ENCODE measurements at places on chromosomes 2 and 18.
A peak's percentile ranks its signal among the peaks of the same experiment; 100 is the strongest.

DNA sequence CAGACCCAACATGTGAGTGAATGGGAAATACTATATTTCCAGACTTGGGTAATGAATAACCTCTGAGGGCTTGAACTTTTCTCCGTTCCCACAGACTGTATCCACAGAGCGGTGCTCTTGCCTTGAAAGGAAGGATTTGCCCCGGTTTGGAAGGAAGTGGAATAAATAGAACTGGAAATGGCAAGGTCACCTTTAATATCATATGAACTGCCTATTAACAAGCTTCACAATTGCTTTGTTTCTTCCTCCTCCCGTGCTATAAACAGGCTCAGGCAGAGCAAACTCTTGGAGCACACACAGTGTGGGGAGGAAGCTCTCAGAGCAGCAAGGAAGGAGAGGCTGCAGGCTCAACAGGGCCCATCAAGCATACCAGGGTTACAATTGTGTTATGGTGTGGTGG is 28.5 kb upstream of the DARS1 start:
- no peaks in the 10 kb centered on the region for H3K27me3 ChIP-seq
- H3K36me3 ChIP-seq, result no peaks in the 10 kb centered on the region
- no peak overlapping the region for H3K4me3 ChIP-seq
- peaks cover 37% of the 10 kb centered on the region for H3K4me1 ChIP-seq
- DNase-seq, result no peak
- H3K27ac ChIP-seq, result no peak overlapping the region

- peaks cover 53% of the 10 kb centered on the region for H3K4me1 ChIP-seq
- peaks cover 31% of the 10 kb centered on the region for H3K27me3 ChIP-seq
- DNase-seq, result peak; percentile 40
- H3K36me3 ChIP-seq, result peaks cover 60% of the 10 kb centered on the region
- H3K27ac ChIP-seq, result peak overlapping the region; percentile 94
- peak overlapping the region; percentile 91 for H3K4me3 ChIP-seq
Observed at GRCh38 chr2:156331572-156332283, 793 bp downstream of the NR4A2 start.

DNA sequence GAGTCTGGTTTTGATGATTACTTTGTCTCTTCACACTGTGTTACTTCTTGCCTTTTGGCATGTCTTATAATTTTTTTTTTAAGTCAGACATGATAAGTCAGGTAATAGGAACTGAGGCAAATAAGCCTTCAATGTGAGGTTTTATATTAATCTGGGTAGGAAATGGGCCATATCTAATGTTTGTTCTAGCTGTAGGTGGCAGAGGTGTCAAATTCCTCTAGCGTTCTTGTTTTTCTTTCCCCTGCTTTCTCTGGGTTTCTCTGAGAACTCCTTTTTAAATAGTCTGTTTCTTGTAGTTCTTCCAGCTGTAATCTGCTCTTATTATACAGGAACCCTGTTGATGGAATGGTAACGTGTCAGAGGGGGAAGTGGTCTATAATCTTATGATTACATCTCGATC is 5.7 kb downstream of the SP140 start:
- H3K4me3 ChIP-seq, result peak overlapping the region; percentile 92
- H3K27me3 ChIP-seq, result no peaks in the 10 kb centered on the region
- peaks cover 71% of the 10 kb centered on the region for H3K36me3 ChIP-seq
- no peak for DNase-seq

DNA sequence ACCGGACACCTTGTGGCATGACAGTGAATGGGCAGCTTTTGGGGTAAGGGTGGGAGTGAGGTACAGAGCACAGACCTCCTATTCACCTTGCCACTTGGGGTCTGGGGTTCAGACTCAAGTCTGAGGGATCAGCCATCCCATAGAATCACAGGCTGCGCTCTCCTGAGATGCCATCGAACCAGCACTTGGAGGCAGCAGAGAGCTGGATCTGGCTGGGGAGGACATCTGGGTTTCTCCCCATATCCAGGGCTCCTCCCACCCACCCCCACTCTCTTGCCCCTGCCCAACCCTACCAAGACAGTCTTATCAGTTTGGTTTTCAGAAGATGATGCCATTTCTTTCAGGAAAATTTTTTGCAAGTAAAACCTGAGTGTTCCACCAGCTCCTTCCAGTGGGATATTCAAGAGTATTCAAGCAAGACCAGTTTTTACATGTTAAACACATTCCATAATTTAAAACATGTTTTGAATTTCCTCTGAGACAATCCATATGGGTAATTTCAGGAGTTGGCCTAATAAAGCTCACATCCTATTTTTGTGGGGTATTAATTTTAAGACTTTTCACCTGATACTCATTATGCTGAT is 29.2 kb upstream of the TEX44 start:
- peaks cover under 1% of the 10 kb centered on the region for H3K4me1 ChIP-seq
- DNase-seq, result no peak
- no peak overlapping the region for H3K4me3 ChIP-seq
- no peak overlapping the region for H3K27ac ChIP-seq

- peaks cover 4% of the 10 kb centered on the region for H3K27me3 ChIP-seq
- no peaks in the 10 kb centered on the region for H3K4me1 ChIP-seq
- no peak for DNase-seq
- no peak overlapping the region for H3K4me3 ChIP-seq
- H3K36me3 ChIP-seq, result no peaks in the 10 kb centered on the region
Observed at GRCh38 chr18:486929-487740, 13.4 kb downstream of the COLEC12 start.

DNA sequence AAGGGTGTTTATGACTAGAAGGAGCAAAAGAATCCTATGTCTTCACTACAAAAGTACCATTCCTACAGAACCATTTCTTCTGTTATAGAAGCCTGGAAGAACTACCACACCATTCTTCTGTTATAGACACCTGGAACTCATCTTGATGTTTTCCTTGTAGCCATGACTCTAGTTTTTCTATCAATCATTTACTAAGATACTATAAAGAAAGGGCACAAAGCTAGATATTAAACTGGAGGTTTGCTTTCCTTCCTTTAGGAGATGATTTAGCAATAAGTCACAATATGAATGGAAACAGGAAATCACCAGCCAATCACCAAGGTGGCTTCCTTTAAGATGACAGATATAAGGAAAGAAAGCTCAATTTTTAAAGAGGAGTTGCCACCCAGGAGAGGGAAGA is 100.3 kb upstream of the NEUROD1 start:
- no peaks in the 10 kb centered on the region for H3K36me3 ChIP-seq
- H3K4me1 ChIP-seq, result no peaks in the 10 kb centered on the region
- H3K27ac ChIP-seq, result no peak overlapping the region

DNA sequence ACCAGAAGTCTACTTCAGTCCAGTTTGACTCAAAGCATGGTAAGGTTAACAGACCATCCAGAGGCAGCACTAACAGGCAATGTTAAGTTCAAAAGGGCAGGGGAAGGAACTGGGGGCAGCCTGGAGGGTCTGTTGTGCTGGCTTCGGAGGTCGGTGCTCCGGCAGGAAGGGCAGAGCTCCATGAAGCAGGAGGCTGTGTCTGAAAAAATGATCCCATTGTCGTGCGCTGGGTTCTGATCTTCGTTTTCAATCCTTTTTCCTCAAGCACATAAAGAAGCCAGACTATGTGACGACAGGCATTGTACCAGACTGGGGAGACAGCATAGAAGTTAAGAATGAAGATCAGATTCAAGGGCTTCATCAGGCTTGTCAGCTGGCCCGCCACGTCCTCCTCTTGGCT is 21.9 kb upstream of the DLX1 start:
- no peaks in the 10 kb centered on the region for H3K27me3 ChIP-seq
- H3K36me3 ChIP-seq, result peaks cover 30% of the 10 kb centered on the region
- no peak for DNase-seq
- H3K27ac ChIP-seq, result no peak overlapping the region
- no peak overlapping the region for H3K4me3 ChIP-seq
- H3K4me1 ChIP-seq, result no peaks in the 10 kb centered on the region

GRCh38 chr2:49003201-49003600 is 151.1 kb downstream of the FSHR start:
- no peaks in the 10 kb centered on the region for H3K36me3 ChIP-seq
- no peak overlapping the region for H3K4me3 ChIP-seq
- H3K4me1 ChIP-seq, result peaks cover 16% of the 10 kb centered on the region
- H3K27me3 ChIP-seq, result no peaks in the 10 kb centered on the region
- DNase-seq, result no peak

DNA sequence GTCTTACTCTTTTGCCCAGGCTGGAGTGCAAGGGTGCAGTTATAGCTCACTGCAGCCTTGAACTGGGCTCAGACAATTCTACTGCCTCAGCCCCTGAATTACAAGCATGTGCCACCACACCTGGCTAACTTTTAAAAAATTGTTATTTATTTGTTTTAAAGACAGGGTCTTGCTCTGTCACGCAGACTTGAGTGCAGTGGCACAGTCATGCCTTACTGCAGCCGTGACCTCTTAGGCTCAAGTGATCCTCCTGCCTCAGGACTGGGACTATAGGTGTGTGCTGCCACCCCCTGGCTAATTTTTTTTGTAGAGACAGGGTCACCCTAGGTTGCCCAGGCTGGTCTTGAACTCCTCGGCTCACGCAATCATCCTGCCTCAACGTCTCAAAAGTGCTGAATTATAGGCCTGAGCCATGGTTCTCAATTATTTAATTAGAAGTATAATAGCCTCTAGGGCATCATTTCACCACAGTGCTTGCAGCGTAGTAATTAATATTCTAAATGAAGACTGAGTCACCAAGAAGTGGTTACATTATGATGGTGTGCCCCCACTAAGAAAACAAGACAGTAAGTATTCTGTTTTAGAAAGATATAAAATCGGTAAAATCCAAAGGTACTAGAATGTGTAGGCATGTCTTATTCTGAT is 69.6 kb downstream of the EML4 start:
- no peak overlapping the region for H3K27ac ChIP-seq
- DNase-seq, result no peak

DNA sequence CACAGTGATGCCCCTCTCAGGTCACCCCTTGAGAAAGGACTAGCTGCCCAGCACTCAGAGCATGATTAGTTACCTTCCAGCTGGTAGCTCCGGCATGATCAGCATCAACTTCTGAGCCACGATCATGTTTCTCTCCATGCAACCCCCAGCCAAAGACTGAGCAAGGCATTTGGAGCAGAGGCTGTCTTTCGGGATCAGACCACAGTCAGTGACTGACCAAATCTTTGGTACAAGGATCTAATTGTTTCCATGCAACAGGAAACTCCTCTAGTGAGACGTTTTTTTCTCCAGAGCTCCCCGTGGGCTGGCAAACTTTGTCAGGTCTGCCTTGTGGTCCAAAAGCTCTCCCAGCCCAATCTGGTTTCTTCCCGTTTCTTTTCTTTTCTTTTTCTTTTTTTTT is 244.3 kb downstream of the METTL4 start:
- H3K36me3 ChIP-seq, result no peaks in the 10 kb centered on the region
- H3K27ac ChIP-seq, result no peak overlapping the region
- no peak for DNase-seq
- H3K4me1 ChIP-seq, result no peaks in the 10 kb centered on the region

DNA sequence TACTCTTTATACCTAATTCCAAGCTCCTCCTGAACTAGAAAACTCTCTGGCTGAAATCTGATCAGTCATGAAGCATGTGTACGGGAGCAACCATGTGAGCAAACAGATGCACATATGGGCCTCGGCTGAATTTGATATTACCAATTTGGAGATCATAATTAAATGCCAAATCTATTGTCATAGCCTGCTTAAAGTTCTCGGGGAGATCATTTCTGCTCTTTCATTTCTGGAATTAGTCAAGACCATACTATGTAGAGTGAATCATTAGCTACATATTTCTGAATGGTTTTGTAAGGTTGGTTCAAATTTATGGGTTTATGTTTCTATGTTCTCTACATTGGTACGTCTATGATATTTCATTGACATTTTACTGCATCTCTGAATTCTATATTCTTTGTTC is 205.5 kb downstream of the UBE2E3 start:
- H3K27me3 ChIP-seq, result no peaks in the 10 kb centered on the region
- no peak overlapping the region for H3K27ac ChIP-seq
- H3K4me1 ChIP-seq, result peaks cover 18% of the 10 kb centered on the region
- H3K36me3 ChIP-seq, result no peaks in the 10 kb centered on the region

- no peak overlapping the region for H3K27ac ChIP-seq
- DNase-seq, result no peak
- H3K4me1 ChIP-seq, result peaks cover 6% of the 10 kb centered on the region
- no peak overlapping the region for H3K4me3 ChIP-seq
- H3K27me3 ChIP-seq, result no peaks in the 10 kb centered on the region
- H3K36me3 ChIP-seq, result no peaks in the 10 kb centered on the region
Observed at GRCh38 chr18:79848579-79849327, 51.0 kb downstream of the KCNG2 start.

DNA sequence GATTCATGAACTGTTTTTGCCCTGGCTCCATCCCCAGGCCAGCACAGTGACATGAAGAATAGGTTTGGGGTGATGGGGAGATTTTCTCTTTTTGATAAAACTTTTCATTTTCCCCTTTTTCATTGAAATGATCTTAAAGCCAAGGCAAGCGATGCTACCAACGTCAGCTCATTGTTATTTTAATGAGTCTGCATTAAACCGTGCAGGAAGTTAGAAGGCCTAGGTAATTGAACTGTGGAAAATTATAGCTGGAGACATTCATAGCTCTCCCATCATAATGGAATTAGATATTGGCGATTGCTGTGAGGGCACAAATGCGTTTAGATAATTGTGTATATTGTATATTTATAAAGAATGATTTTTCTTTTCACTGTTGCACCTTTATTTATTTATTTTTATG is 33.2 kb downstream of the SMARCAL1 start:
- no peaks in the 10 kb centered on the region for H3K27me3 ChIP-seq
- H3K4me1 ChIP-seq, result no peaks in the 10 kb centered on the region
- no peak overlapping the region for H3K27ac ChIP-seq

DNA sequence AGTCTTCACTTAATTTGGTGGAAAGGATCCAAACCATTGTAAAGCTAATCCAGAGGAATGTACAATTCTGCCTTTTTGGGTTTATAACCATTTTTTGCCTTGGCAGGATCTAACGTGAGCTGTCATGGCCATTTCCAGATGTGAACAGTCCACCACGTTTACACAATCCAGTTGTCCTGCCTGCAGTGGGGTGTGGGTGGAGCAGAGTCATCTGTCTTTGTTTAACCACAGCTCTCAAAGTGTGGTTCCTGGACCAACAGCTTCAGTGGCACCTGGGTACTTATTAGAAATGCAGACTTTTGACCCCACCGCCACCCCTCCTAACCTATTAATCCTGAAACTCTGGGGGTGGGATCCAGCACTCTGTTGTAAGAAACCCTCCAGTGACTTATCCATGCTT is 35.9 kb downstream of the FHOD3 start:
- DNase-seq, result no peak
- H3K36me3 ChIP-seq, result no peaks in the 10 kb centered on the region
- no peak overlapping the region for H3K27ac ChIP-seq

DNA sequence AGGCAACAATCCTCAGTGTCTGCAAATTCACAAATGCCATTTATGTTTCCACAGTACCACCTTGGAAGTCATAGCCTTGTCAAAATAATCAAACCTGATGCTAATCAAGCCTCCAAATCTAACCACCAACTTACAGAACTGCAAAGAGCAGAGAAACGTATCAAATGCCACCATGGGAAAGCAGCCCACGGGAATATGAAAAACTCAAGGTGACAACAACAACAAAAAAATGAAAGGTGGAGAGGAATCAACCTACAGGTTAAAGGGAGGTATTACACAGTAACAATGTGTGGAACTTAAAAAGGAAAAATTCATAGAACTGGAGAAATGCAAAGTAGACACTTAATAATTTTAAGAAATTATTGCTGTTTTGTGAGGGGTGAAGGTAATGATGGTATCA is 46.7 kb downstream of the CD226 start:
- H3K36me3 ChIP-seq, result no peaks in the 10 kb centered on the region
- peaks cover 6% of the 10 kb centered on the region for H3K4me1 ChIP-seq
- H3K4me3 ChIP-seq, result no peak overlapping the region
- H3K27me3 ChIP-seq, result no peaks in the 10 kb centered on the region
- no peak for DNase-seq
